Right hindlimb (tissue), 1 donor: ENCODE measurements at places on chromosomes 6 and 20.
A peak's percentile ranks its signal among the peaks of the same experiment; 100 is the strongest.

DNA sequence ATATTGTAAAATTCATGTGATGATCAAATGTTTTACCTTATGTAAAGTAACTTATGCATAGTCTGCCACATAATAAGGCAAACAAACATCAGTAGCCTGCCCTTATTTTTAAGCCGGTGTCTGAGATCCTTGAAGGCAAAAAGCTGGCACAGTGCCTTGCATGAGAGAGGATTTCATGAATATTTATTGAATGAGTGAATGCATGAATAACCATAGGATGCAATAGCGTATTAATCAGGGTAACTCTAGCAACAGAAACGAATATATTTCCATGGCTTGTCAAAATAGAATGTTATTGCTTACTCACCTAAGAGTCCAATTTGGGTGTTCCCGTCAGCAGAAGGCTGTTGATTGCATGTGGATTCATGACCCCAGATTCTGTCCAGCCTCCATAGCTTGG lies 34.9 kb downstream of the BTBD3 start:
- DNase-seq, result no peak

- no peak for DNase-seq
Observed at GRCh38 chr6:77587963-77588362, 64.9 kb upstream of the MEI4 start.

- no peak for DNase-seq
Observed at GRCh38 chr6:168583821-168584220, 142.8 kb downstream of the SMOC2 start.

GRCh38 chr6:149499066-149499465 lies 14.3 kb upstream of the ZC3H12D start:
- no peak for DNase-seq

DNA sequence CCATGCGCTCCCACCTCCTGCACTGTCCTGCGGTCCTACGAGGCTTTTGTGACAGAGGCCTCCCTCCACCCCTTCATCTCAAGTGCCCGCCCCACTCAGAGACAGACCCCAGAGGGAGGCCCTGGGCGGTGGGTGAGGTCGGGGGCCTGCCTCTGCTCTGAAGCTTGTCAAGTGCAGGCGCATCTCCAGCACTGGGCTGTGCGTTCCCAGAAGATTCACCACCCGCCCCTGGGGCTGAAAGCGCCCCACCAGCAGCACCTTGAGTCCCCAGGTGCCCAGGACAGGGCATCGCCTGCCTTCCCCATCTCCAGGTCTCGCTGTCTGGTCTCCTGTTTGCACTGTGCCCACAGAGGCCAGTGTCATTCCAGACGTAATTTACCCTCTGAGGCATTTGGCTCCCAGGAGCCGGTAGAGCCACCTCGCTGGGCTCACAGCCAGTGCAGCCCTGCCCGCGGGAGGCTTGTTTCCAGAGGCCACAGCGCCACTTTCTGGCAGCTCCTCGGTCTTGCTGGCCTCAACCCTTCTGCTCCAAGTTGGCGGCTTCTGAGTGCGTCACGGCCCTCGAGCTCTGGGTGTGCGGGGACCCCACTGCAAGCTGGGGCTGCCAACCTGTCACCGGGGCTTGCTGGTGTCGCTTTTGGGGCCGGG lies 191.1 kb downstream of the TAF4 start:
- DNase-seq, result no peak

DNA sequence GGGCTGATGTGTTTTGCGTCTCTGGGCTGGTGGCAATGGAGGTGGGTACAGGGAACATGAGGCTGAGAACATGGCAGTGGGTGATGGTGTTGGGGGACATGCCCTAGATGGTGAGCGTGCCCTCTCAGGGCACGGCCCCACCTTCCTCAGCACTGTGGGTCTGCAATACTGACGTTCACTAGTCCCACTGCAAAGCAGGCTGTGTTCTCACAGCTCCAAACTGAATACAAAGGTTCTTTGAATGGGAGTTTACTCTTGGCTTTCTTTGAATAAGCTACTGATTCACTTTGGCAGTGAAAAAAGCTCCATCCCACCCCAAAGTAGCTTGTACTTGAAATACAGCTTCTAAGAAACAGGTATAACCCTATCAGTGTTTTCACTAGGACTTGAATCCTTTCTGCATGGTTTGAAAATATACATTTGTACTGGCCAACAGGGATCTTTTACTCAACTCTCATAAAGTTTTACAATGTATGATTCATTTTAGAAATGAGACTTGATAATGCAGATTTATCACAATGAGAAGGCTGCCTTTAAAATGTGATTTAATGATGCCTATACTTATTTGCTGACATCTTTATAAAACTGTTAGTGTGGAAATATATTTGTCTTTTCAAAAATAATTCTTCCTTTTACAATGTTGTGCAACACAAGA lies 400.7 kb downstream of the ZFAND3 start:
- no peak for DNase-seq

DNA sequence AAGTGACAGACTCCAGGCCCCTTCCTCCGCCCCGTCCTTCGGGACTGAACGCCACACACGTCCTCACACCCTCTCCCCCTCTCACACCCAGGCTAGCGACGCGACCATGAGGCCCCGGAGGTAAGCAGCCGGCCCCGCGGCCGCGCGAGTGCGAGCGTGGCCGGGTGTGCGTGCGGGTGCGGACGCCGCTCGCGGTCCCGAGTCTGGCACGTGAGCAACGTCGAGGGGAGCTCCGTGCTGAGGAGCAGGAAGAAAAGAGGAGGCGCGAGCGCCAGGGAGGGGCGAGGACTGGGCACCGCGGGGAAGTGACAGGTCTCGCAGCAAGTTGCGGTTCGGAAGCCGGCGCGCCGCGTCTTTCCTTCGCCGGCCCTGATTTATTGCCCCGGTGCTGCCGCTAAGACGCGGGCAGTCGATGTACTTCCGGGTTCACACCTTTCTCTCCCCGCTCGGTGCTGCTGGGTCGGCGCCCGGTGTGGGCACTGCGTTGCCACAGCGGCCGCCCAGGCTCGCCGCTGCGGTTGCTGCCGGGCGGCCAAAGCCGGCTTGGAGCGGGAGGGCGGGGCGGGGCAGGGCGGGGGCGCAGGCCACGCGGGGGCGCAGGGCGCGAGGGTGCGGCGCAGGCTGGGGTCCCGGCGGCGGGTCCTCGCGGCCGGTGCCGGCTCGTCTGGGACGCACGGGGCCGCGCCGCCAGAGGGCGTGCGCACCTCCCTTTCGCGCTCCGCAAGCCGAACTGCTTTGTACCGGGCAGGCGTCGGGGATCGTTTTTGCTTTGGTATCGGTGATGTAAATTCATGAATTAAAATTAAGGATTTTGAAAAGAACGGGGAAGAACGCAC lies 15.8 kb upstream of the LIN28B start:
- DNase-seq, result peak; percentile 64

DNA sequence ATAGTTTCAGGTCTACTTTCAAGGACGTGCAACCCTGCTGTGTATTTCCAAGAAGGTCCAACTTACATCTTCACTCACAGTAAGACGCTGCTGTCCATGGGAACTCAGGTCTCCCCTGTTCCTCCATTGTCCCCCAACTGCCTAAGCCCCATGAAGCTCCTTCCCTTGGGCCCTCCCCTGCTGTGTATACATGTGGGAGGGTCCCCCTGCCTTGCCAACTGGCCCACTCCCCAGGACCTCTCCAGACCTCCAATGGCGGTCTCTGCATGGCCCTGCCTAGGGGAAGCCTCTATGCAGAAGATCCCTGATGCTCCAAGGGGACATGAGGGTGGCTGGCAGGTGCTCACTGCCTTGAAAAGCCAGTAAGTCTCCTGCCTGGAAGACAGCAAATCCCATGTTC lies 186.7 kb upstream of the CST7 start:
- DNase-seq, result peak; percentile 7

DNA sequence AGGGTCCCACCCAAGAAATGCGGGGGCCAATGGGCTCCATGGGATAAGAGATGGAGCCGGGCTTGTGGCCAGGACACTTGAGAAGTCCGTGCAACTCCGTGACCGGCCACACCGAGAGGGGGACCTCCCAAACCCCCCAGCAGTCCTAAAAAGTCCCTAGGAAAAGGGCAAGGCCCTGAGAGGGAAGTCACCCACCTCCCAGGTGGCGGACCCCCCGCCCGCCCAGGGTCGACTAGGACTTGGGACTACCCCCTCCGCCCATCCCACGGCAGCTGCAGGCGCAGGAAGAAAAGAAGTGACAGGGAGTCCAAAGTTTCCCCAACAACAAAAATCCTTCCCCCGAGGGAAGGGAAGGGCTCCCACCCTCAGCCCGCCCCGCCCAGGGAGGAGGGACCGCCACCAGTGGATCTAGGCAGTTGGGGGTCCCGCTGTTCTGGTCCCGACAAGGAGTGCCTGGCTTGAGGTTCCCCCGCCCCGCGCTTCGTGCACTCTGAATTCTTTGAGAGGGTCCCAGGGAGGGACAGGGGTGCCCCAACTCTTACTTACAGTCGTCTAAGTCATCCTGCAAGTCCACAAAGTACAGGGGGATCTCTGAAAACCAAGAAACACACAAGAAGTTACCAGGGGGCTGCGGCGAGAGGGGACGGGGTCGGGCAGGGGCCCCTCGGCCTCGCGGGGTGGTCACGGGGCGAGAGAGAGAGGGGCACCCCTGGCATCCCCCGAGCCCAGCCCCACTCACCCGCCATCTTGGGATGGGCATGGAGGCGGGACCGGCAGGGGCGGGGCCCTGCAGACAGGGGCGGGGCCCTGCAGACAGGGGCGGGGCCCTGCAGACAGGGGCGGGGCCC lies 611 bp upstream of the RAB22A start:
- peak; percentile 68 for DNase-seq

GRCh38 chr6:32212076-32212760 lies 11.6 kb downstream of the NOTCH4 start:
- DNase-seq, result no peak

- no peak for DNase-seq
Observed at GRCh38 chr6:92967362-92967761, 452.0 kb downstream of the EPHA7 start.

GRCh38 chr20:45347936-45348778 lies at the start of gene SDC4:
Gene SDC4 (minus strand): TSS chr20:45348424. CDS start chr20:45348384, 40 bp downstream.
- peak; percentile 65 for DNase-seq

- DNase-seq, result no peak
Observed at GRCh38 chr6:162237331-162237730, 490.2 kb downstream of the PRKN start.

DNA sequence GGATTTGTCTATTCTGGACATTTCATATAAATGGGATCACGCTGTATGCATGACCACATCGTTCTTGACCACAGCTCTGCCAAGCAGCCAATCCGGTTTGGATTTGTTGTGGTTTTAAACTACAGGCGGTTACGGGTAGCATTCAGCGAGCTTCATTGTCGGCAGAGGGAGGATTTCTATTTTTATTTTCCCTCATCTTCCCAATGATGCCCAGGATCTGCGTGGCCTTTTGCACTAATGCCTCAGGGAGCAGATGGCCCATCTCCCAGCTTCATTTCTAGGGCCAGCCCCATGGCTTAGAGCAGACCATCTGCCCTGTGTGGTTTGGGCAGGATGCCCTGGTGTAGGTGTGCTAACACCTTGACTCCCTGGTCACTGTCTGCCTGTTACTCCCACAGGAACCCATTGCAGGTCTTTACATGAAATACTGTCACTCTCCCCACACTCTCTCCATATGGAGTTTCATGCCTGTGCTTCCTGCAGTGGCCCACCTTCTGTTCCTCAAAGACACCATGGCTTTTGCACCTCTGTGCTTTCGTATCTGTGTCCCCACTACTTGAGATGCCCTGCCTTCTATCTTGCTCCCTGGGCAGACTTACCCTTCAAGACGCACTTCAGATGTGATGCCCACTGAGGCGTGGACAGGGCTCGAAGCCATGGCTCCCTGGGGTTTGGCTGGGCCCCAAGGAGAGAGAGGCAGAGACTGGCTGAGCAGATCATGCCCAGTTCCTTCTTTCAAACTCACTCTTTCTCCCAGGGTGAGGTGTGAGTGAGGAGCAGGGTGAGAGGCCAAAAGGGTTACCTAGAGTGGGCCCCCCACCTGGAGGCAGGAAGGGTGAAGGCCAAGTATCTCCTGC lies 26.0 kb downstream of the SDCBP2 start:
- no peak for DNase-seq

DNA sequence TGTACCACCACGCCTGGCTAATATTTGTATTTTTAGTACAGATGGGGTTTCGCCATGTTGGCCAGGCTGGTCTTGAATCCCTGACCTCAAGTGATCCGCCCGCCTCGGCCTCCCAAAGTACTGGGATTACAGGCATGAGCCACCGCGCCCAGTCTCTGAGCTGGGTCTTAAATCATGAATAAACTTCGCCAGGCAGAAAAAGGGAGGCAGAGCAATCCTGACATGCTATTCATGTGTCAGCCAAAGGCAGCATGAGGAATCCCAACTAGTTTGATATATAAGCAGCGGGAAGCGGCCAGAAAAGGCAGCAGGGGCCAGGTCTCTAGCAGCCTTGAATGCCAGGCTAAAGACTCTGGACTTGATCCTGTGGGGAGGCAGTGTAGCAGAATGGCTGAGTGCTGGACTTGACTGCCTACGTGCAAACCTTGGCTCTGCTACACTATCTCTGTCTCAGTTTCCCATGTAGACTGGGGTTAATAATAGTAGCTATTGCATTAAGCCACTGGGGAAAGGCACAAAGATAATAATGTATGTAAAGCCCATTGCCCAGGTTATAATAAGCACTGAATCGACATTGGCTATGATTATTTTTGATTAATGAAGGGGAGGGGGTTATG lies 1.8 kb downstream of the PROCR start:
- no peak for DNase-seq

DNA sequence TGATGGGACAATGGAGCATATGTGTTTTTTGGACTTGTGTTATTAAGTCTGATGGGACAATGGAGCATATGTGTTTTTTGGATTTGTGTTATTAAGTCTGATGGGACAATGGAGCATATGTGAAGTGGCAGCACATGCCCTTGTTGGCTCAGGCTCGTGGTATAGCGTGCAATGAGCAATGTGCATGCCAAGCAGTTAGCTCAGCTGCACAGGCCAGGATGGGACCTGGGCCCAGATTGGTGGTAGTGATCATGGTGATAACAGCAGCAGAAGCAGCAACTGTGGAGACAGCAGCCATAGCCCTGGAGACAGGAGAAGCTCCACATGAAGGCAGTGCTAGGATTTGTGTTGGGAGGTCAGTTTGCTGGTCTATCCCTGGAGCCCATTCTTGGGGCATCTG lies 61.1 kb downstream of the IL20RA start:
- DNase-seq, result no peak

GRCh38 chr6:29925727-29926412 lies 16.5 kb upstream of the HLA-A start:
- DNase-seq, result no peak

DNA sequence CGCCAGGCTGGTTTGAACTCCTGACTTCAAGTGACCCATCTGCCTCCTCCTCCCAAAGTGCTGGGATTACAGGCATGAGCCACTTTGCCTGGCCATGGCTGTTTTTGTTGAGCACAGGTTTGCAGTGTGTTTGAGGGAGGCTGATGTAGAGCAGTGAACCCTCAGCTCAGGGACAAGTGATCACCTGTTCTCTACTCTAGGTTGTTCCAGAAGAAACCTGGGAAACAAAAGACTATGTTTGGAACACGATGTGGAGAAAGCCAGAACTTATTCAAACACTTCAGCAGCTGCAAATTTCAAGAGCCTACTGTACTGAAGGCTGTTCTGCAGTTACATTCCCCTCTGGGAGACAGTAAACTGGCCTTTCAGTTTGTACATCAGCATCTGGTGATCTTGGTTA lies 4.7 kb downstream of the TULP1 start:
- DNase-seq, result no peak

DNA sequence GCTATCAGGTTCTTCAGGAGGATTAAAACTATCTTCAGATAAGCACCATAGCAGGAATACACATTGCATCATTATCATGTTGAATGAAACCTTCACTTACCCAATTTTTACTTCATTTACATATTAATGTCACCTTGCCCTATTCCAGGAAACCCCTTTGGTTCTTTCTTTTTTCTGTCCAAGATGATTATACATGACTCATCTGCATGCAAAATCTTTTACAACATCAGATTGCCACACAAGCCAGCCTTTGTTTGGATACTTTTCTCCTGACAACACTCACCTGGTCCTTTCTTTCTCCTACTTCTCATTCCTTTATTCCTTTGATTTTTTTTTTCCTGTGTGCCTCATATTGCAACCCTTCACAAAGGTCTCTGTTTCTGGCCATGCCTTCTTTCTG lies 200.5 kb upstream of the POU3F2 start:
- no peak for DNase-seq
